ENCODE measurements at places on chromosomes 1 and 21. TPM values are rescaled to one million over a fixed set of nuclear protein-coding genes. Genes with fewer than 3 reads are reported as not detected.

ADAM30 gene
- not detected for total RNA-seq

TNFAIP8L2 gene
- 27.7 TPM for total RNA-seq

MX2 gene
- 30.3 TPM for total RNA-seq

LCE1E gene
- total RNA-seq: not detected

DCST1 gene
- total RNA-seq: not detected

KCNE2 gene
- total RNA-seq: not detected

CHD5 gene
- 5.3 TPM for total RNA-seq

OR10J1 gene
- not detected for total RNA-seq

PKLR gene
- not detected for total RNA-seq

HSD3B1 gene
- total RNA-seq: not detected

GPR25 gene
- not detected for total RNA-seq

VCAM1 gene
- total RNA-seq: not detected

PCP4L1 gene
- not detected for total RNA-seq

PACC1 gene
- 15.6 TPM for total RNA-seq

PDZK1 gene
- total RNA-seq: 0.36 TPM

SH2D5 gene
- 0.07 TPM for total RNA-seq

KRTAP19-3 gene
- total RNA-seq: not detected

GNL2 gene
- total RNA-seq: 68.9 TPM

AIRE gene
- total RNA-seq: 3.0 TPM

SLAMF6 gene
- total RNA-seq: 34.1 TPM

TRAPPC3 gene
- 63.6 TPM for total RNA-seq

SWT1 gene
- total RNA-seq: 2.2 TPM

C1orf105 gene
- total RNA-seq: 0.36 TPM

C4BPA gene
- total RNA-seq: not detected

USF1 gene
- 75.8 TPM for total RNA-seq

OLIG1 gene
- not detected for total RNA-seq

LCE2C gene
- not detected for total RNA-seq

DISC1 gene
- total RNA-seq: 10.5 TPM

FAM131C gene
- 0.41 TPM for total RNA-seq

PADI3 gene
- not detected for total RNA-seq

ACTRT2 gene
- not detected for total RNA-seq

CLCC1 gene
- 21.6 TPM for total RNA-seq

AMPD1 gene
- not detected for total RNA-seq

RUNX3 gene
- 98.8 TPM for total RNA-seq

DEPDC1 gene
- 24.5 TPM for total RNA-seq

KLHL12 gene
- 30.9 TPM for total RNA-seq

CLCA1 gene
- total RNA-seq: not detected

LYPD8 gene
- total RNA-seq: not detected

IER5 gene
- 35.3 TPM for total RNA-seq

CA14 gene
- total RNA-seq: not detected

VPS45 gene
- 32.7 TPM for total RNA-seq

COL9A2 gene
- total RNA-seq: 8.9 TPM

FAM177B gene
- total RNA-seq: not detected

PLA2G2C gene
- not detected for total RNA-seq

SLC6A17 gene
- total RNA-seq: 0.02 TPM

CD1B gene
- total RNA-seq: not detected

IL23R gene
- total RNA-seq: 0.23 TPM

ANGPTL7 gene
- total RNA-seq: not detected

RXFP4 gene
- 0.14 TPM for total RNA-seq
